ENCODE measurements at places on chromosomes 6 and 20. TPM values are rescaled to one million over a fixed set of nuclear protein-coding genes. Genes with fewer than 3 reads are reported as not detected.

The PPP1R3G gene
- total RNA-seq = 2.6 TPM

The ADAT2 gene
- total RNA-seq = 3.6 TPM

The MAFB gene
- total RNA-seq = 0.15 TPM

The SIRPB2 gene
- total RNA-seq = not detected

The MCUR1 gene
- 9.0 TPM for total RNA-seq

The WFDC8 gene
- not detected for total RNA-seq

The TFAP2D gene
- not detected for total RNA-seq

The SAPCD1 gene
- total RNA-seq = 3.1 TPM

The IL17F gene
- total RNA-seq = not detected

The BCLAF1 gene
- total RNA-seq = 60.1 TPM

The RUNX2 gene
- total RNA-seq = 1.4 TPM

The DEF6 gene
- total RNA-seq = not detected

The SLC52A3 gene
- total RNA-seq = 0.38 TPM

The DACT2 gene
- total RNA-seq = 0.06 TPM

The CD2AP gene
- total RNA-seq = 14.0 TPM

The IL17A gene
- total RNA-seq = not detected

The ADGRG6 gene
- 47.7 TPM for total RNA-seq

The ADGRB3 gene
- not detected for total RNA-seq

The BANF2 gene
- not detected for total RNA-seq

The CST5 gene
- total RNA-seq = not detected

The ERVFRD-1 gene
- total RNA-seq = not detected

The PPIL1 gene
- 41.9 TPM for total RNA-seq

The TCF21 gene
- 0.06 TPM for total RNA-seq

The HTR1E gene
- not detected for total RNA-seq

The PRND gene
- not detected for total RNA-seq

The NRM gene
- 27.7 TPM for total RNA-seq

The ADGRF4 gene
- total RNA-seq = 18.7 TPM

The CST2 gene
- 1.1 TPM for total RNA-seq

The SRMS gene
- total RNA-seq = 0.25 TPM

The WFDC2 gene
- 0.15 TPM for total RNA-seq

The RIPOR2 gene
- total RNA-seq = 0.73 TPM

The LHFPL5 gene
- total RNA-seq = 0.23 TPM

The OPRM1 gene
- total RNA-seq = not detected

The MOG gene
- total RNA-seq = not detected

The RBM24 gene
- 5.3 TPM for total RNA-seq

The SERPINB6 gene
- total RNA-seq = 133 TPM

The SSTR4 gene
- total RNA-seq = 0.86 TPM

The CPXM1 gene
- total RNA-seq = not detected

The PTK7 gene
- 3.7 TPM for total RNA-seq

The LY6G6F gene
- not detected for total RNA-seq

The BMP7 gene
- 0.63 TPM for total RNA-seq

The TOX2 gene
- 14.3 TPM for total RNA-seq

The PAX1 gene
- total RNA-seq = 0.02 TPM

The PCSK2 gene
- total RNA-seq = not detected

The SCUBE3 gene
- total RNA-seq = 0.05 TPM

The PPIL6 gene
- 3.4 TPM for total RNA-seq

The SIGLEC1 gene
- total RNA-seq = 0.02 TPM

The RAET1E gene
- total RNA-seq = 2.3 TPM

The DYNLT2 gene
- total RNA-seq = 0.49 TPM

The LAMA2 gene
- total RNA-seq = 0.70 TPM
